Uterus (tissue), 4 donors: ENCODE measurements at places on chromosomes 6 and 20.

DNA sequence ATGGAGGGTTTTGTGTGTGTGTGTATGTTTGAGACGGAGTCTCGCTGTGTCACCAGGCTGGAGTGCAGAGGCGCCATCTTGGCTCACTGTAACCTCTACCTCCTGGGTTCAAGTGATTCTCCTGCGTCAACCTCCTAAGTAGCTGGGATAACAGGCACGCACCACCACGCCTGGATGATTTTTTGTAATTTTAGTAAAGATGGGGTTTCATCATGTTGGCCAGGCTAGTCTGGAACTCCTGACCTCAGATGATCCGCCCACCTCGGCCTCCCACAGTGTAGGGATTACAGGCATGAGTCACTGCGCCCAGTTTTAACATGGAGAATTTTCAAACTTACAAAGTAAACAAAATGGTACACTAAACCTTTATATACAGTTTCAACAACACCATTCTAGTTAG lies 22.8 kb downstream of the AMD1 start:
- DNase-seq, result no peak
- H3K36me3 ChIP-seq, result no peaks in the 10 kb centered on the region
- H3K4me3 ChIP-seq, result no peak overlapping the region
- H3K27ac ChIP-seq, result no peak overlapping the region
- no peaks in the 10 kb centered on the region for H3K4me1 ChIP-seq

DNA sequence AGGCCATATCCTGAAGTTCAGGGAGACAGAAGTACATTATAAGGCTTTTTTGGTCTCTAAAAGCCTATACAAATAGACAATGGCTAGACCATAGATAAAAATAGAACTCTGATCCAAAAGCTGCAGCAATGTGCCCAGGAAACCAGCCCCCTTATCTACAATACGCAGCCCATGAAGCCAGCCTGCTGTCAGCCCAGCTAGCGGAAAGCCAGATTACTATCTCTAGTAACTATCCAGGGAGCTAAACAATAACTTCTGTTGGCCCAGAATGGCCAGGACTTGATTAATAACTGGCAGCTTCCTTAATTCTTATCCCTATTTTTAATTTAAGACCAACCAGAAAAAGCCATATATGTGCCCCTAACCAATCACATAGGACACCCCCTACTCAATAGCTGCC lies 160.4 kb upstream of the SMLR1 start:
- H3K4me1 ChIP-seq, result peaks cover 3% of the 10 kb centered on the region
- H3K27me3 ChIP-seq, result no peaks in the 10 kb centered on the region
- H3K27ac ChIP-seq, result no peak overlapping the region
- no peaks in the 10 kb centered on the region for H3K36me3 ChIP-seq
- no peak overlapping the region for H3K4me3 ChIP-seq

GRCh38 chr6:81761197-81761596 lies 8.7 kb upstream of the TENT5A start:
- DNase-seq, result no peak
- no peaks in the 10 kb centered on the region for H3K4me1 ChIP-seq
- H3K4me3 ChIP-seq, result no peak overlapping the region
- no peak overlapping the region for H3K27ac ChIP-seq
- no peaks in the 10 kb centered on the region for H3K27me3 ChIP-seq

DNA sequence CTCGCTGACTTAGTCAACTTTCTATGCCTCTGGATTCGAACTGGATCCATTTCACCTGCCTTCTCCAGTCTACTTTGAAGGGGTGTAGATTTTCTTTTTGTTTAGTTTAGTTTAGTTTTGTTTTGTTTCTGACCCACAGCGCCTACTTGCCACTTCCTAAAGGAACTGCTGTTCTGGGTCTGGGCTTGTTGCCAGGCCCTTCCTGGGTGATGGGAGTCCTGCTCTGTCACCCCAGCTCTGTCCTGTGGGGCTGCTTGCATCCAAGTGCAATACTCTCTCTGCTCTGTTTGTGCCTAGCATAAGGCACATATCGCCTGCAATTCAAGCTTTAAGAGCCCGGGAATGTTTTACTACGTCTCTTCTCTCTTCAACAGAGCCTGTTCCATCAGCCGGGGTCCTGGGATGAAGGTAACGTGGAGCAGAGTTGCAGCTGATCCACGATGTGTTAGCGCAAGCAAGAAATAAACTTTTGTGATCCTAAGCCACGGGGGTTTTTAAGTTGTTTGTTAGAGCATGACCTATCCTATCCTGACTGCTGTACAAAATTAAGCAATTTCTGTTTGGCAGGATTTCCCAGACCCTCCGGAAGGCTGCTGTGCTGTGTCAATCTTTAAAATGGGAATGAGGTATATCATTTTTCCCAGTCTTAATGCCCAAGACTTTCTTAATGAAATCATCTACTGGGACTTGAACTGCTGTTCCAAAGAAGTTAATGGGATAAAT lies 30.9 kb upstream of the TAGAP start:
- H3K4me3 ChIP-seq, result no peak overlapping the region
- no peak for DNase-seq
- no peaks in the 10 kb centered on the region for H3K36me3 ChIP-seq
- H3K27me3 ChIP-seq, result no peaks in the 10 kb centered on the region
- no peak overlapping the region for H3K27ac ChIP-seq
- H3K4me1 ChIP-seq, result no peaks in the 10 kb centered on the region

DNA sequence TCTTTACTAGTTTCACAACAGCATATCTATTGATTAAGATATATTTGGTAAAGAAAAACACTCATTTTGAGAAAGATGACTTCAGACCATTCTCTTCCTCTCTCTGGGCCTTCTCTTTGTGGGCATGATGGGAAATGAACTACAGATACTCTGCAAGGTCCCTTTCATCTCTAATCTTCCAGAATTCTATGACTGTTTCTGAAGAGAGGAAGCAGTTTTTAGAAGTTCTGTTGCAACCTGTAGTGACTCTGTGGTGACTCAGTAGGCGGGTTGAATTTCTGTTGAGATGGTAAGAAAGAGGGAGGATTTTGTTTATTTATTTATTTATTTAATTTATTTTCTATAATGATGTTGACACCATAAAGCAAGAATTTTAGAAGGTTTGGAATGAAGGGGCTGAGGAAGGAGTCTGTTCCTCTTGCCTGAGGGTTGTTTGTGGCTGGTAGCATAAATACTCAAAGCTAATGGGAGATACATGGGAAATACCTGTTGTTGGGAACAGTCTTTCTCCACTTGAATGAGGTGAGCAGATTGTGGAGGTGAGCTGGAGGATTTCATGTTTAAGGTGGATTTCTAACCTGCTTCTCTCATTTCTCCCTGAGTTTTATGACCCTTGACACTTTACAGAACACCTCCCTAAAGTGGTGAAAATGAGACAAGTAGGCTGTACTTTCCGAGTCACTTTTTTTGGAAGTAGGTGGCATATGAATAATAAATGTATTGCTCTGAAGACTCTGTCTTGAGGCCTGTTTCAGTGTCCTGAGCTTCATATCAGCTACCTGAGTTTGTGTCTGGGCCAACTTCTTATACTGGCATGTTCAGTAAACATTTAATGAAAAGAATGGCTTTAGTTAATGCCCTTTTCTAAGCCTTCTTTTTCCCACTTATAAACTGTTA lies 15.0 kb downstream of the ACSS2 start:
- no peak overlapping the region for H3K27ac ChIP-seq
- no peaks in the 10 kb centered on the region for H3K36me3 ChIP-seq
- H3K4me1 ChIP-seq, result no peaks in the 10 kb centered on the region
- DNase-seq, result no peak
